ENCODE measurements at places on chromosomes 2 and 18. TPM values are rescaled to one million over a fixed set of nuclear protein-coding genes. Genes with fewer than 3 reads are reported as not detected.

The RAB6C gene
- not detected for total RNA-seq

The G6PC2 gene
- total RNA-seq, result not detected

The PSD4 gene
- total RNA-seq, result 1.8 TPM

The UGT1A1 gene
- total RNA-seq, result not detected

The FKBP1B gene
- total RNA-seq, result 3.3 TPM

DNA sequence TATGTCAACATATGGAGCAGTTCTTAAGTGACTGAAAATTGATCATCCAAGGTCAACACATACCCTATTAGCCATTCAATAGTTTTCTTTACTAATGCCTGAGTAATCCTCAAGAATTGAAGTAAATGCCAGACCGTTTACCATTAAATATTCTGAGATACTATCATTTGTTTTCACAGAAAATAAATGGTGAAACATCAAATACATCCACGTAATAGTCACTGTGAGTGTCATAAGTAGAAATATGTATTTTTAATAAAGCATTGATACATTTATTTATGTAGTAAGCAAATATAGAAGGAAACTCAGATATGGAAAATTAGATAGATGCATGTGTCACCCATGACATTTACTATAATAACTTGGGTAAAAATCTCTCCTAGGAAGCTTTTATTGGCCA lies 927.8 kb upstream of the NRXN1 start:
- H3K27ac ChIP-seq, result peak overlapping the region; percentile 54
- no peaks in the 10 kb centered on the region for H3K36me3 ChIP-seq
- H3K4me1 ChIP-seq, result peaks cover 14% of the 10 kb centered on the region
- no peaks in the 10 kb centered on the region for H3K27me3 ChIP-seq
- DNase-seq, result no peak

GRCh38 chr18:79525556-79526467 lies 130.1 kb downstream of the NFATC1 start:
- H3K27ac ChIP-seq, result no peak overlapping the region
- no peaks in the 10 kb centered on the region for H3K4me1 ChIP-seq
- DNase-seq, result peak; percentile 79
- no peak overlapping the region for H3K4me3 ChIP-seq
- H3K27me3 ChIP-seq, result no peaks in the 10 kb centered on the region
- H3K36me3 ChIP-seq, result no peaks in the 10 kb centered on the region

GRCh38 chr18:2935438-2936192 lies 77.3 kb downstream of the LPIN2 start:
- DNase-seq, result no peak
- peak overlapping the region; percentile 9 for H3K27ac ChIP-seq
- H3K36me3 ChIP-seq, result peaks cover 52% of the 10 kb centered on the region
- H3K4me1 ChIP-seq, result peaks cover 25% of the 10 kb centered on the region
- no peak overlapping the region for H3K4me3 ChIP-seq
- H3K27me3 ChIP-seq, result no peaks in the 10 kb centered on the region

GRCh38 chr2:29080886-29081743 lies 6.8 kb upstream of the PCARE start:
- no peaks in the 10 kb centered on the region for H3K36me3 ChIP-seq
- peak; percentile 31 for DNase-seq
- H3K4me3 ChIP-seq, result no peak overlapping the region
- H3K4me1 ChIP-seq, result no peaks in the 10 kb centered on the region
- no peaks in the 10 kb centered on the region for H3K27me3 ChIP-seq

DNA sequence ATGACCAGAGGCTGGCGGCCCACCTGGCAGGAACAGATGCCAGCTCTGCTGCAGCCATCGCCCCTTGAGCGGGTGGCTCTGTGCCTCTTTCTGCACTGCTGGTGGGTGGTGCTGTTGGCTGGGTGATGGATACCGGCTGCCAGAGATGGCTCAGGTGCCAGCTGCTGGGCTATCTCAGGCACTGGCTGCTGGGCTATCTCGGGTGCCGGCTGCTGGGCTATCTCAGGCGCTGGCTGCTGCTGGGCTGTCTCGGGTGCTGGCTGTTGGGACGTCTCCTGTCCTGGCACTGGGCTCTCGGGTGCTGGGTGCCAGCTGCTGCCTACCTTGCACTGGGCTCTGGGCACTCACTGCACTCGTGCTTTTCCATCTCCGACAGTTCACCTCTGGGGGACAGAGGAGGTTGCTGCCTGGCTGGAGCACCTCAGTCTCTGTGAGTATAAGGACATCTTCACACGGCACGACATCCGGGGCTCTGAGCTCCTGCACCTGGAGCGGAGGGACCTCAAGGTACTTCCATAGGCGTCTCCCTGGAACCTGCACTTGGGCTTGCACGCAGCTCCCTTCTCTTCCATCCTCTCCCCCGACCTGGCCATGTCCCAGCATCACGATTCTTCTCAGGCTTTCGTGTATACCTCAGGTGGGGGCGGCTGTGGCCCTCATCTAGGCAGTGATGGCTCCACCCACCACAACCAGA lies 98.4 kb downstream of the USP40 start:
- DNase-seq, result peak; percentile 44
- no peaks in the 10 kb centered on the region for H3K27me3 ChIP-seq
- no peaks in the 10 kb centered on the region for H3K4me1 ChIP-seq
- no peaks in the 10 kb centered on the region for H3K36me3 ChIP-seq
- no peak overlapping the region for H3K27ac ChIP-seq
